ENCODE measurements at places on chromosomes 5 and 9.

GRCh38 chr5:119327018-119327417 is 28.8 kb upstream of the TNFAIP8 start:
- DNase-seq = no peak

- no peak for DNase-seq
Observed at GRCh38 chr5:128082551-128083032, 974 bp upstream of the SLC12A2 start.

DNA sequence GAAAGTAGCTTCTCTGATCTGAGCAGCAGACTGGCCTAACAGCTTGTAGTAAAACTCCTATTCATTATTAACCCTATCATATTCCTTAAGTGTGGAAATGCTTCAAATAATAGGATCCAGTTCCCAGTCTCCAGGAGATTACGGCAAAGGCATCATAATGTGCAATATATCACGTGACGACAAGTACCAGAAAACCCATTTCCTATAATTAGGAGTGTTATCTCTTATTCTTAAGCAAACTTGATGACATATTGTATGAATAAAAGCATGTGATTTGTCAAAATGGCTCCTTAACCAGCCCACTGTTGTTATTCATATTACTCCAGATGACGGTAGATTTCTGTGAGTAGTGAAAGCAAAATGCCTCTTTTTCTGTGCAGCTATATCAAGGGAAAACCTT is 2.9 kb downstream of the SV2C start:
- DNase-seq = no peak

GRCh38 chr5:76527685-76528161 is 95.5 kb downstream of the F2RL2 start:
- DNase-seq = no peak

DNA sequence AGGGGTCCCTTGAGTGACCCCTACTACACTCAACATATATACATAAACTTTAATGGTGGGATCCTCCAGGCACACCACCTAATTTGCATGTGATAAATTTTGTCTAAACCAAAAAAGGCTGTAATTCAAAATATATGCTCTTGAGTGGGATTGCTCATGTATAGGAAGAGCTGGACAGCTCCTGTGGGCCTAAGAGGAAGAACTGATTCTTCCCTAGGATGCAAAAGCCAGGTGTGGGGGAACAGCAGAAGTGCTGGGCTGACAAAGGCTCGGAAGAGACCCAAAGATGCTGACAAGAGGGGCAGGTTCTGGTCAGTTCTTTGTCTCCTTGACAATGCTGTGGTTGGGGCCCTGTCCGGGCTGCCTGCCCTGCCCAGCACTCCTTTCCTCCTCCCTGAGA is 43.9 kb downstream of the PCDH1 start:
- DNase-seq = no peak

- DNase-seq = no peak
Observed at GRCh38 chr5:166961028-166961427, 1330.4 kb upstream of the WWC1 start.

DNA sequence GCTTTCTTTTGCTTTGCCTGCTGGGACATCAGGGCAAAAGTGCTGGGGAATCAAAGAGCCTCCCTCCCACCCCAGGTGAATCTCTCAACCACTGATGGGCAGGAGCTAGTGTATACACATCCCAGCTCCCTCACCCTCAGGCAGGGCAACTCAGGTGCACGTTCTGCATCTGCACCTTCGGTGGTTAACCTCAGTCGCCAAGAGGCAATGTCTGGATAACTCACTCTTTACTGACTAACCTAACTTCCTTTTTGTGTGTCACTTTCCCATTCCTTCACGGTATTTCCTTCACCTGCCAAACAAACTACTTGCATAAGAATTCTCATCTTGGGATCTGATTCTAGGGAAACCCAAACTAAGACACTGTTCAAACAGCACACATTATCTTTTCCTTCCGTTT is 26.3 kb downstream of the CNTFR start:
- DNase-seq = no peak

GRCh38 chr9:107142430-107142829 is 140.6 kb upstream of the RAD23B start:
- DNase-seq = no peak

DNA sequence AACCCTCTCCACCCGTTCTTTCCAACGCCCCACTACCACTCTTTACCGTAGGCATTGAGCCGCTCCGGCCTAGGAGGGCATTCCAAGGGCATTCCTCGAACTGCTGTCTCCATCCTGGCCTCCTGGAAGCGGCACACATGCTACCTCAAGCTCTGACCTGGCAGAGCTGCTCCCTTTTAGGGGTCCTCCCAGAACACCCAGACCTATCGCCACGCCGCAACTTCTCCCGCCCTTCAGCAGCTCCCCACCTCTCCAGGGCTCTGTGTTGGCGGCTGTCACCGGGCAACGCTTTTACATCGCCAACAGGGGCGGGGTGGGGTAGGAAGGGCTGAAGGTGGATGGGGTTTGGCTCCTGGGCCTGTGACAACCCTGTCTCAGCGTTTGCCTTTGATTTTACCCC is 4.6 kb upstream of the MYORG start:
- no peak for DNase-seq

GRCh38 chr9:19252174-19252884 is 21.8 kb downstream of the DENND4C start:
- no peak for DNase-seq

- no peak for DNase-seq
Observed at GRCh38 chr9:91580136-91580535, 156.5 kb upstream of the NFIL3 start.

GRCh38 chr5:159855476-159856191 is 60.6 kb upstream of the ADRA1B start:
- DNase-seq = no peak

DNA sequence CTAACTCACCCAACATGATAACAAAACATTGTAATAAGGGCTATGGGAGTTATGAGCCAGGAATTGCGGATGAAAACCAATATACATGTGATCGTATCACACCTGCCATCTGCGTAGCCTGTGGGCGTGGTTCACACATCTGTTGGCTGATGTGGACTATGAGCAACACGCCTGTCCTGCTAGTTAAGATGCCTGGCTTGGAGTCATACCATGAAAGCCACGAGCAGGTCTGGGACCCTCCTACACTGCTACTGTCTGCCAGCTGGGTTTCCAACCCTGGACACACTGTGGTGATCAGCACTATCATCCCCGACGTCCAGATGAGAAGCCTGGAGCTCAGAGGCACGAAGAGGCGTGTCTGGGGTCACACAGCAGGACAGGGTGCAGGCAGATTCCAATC is 40.2 kb downstream of the STK10 start:
- no peak for DNase-seq

DNA sequence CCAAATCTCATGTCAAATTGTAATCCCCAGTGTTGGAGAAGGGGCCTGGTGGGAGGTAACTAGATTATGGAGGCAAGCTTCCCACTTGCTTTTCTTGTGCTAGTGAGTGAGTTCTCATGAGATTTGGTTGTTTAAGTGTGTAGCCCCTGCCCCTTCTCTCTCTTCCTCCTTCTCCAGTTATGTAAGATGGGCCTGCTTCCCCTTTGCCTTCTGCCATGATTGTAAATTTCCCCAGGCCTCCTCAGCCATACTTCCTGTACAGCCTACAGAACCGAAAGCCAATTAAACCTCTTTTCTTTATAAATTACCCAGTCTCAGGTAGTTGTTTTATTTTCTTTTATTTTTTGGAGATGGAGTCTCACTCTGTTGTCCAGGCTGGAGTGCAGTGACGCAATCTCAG is 18.2 kb upstream of the TXNDC8 start:
- DNase-seq = no peak
